Suprapubic skin (tissue), 4 donors: ENCODE measurements at places on chromosomes 3 and 15. TPM values are rescaled to one million over a fixed set of nuclear protein-coding genes. Genes with fewer than 3 reads are reported as not detected.

DNA sequence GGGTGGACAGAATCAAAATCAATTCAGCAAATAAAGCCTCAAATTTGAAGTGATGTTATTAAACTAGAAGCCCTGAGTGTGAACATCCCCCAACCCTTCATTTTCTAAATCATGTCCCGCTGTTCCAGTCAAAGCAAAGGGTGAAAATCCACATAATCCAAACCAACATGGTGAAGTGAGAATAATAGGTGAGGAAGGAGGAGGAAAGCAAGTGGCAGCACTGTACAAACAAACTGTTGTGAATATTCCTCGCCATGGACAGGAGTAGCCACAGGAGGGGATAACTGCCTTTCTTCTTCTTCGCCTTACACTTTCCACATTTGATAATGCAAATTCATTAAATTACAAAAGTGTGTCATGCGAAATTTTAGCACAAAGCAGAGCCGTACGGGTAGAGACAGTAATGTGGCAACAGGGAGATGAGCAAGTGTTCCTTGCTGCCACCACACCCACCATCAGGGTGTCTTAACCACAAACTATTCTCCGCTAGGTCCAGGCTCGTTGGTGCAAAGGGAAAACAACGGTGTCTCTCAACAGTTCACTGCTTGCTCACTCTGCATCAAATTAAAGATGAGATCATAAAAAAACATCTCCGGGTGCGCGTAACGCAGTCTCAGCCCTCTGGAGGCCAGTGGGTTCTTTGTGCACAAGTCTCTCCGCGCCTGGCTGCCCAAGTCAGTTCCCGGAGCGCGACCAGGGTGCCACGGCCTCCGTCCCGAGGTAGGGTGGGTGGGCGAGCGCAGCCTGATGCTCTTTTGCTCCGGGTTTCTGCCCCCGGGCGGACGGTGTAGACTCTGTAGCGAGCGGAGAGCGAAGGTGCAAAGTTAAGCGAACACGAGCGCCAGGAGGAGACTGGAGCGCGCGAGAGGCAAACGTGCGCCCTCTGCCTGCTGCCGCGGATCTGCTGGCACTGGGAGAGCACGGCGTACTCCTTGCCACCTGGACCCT lies 6.7 kb downstream of the EPHA3 start:
- no peak for DNase-seq

- no peak for DNase-seq
Measured at GRCh38 chr15:56047354-56047753, 53.9 kb upstream of the NEDD4 start.

GRCh38 chr3:79560698-79561097 lies 207.1 kb downstream of the ROBO1 start:
- DNase-seq = no peak

- no peak for DNase-seq
Measured at GRCh38 chr3:193400304-193400703, 21.8 kb upstream of the ATP13A5 start.

GRCh38 chr15:87527416-87527815 lies 729.1 kb downstream of the NTRK3 start:
- DNase-seq = no peak

- DNase-seq = no peak
Measured at GRCh38 chr15:70707686-70708300, 55.6 kb downstream of the UACA start.

CNOT10 gene
- total RNA-seq = 49.2 TPM

SLC15A2 gene
- 0.89 TPM for total RNA-seq
